ENCODE measurements at places on chromosomes 3 and 15.
A peak's percentile ranks its signal among the peaks of the same experiment; 100 is the strongest.

DNA sequence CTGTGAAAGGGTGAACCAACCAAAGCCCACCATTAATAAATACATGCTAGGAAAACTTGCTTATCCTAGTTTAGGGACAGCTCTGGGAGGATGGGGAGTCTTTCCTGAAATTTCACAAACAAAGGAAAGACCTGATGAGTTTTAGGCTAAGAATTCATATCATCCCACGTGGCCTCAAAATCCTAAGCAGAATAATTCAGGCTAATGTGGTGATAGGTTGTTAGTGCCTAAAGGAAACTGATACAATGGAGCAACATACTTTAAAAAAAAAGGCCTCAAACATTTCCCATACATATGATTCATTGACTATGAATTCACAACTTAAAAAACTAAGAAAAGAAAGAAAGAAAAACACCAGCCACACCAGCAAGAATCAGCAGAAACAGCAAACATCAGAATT is 126.9 kb upstream of the CNTN4 start:
- DNase-seq, result no peak

- DNase-seq, result no peak
These were observed 3.0 kb upstream of the CPEB1 start for GRCh38 chr15:82650046-82650670.

- DNase-seq, result peak; percentile 76
These were observed 10.9 kb upstream of the LXN start for GRCh38 chr3:158683230-158683962.

GRCh38 chr3:15610082-15610759 is 8.7 kb downstream of the BTD start:
- peak; percentile 37 for DNase-seq

GRCh38 chr3:154129625-154130024 is 8.4 kb downstream of the ARHGEF26 start:
- DNase-seq, result no peak

- DNase-seq, result no peak
These were observed 24.4 kb downstream of the MAGEF1 start for GRCh38 chr3:184687363-184688015.

DNA sequence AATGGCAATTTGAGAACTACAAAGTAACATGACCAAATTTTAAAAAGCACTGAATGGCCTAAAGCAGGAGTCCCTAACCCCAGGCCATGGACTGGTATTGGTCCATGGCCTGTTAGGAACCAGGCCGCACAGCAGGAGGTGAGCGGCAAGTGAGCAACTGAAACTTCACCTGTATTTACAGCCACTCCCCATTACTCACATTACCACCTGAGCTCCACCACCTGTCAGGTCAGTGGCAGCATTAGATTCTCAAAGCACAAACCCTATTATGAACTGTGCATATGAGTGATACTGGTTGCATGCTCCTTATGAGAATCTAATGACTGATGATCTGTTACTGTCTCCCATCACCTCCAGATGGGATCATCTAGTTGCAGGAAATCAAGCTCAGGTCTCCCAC is 48.8 kb downstream of the SENP7 start:
- no peak for DNase-seq

GRCh38 chr3:157769378-157769777 is 266.2 kb upstream of the VEPH1 start:
- no peak for DNase-seq

DNA sequence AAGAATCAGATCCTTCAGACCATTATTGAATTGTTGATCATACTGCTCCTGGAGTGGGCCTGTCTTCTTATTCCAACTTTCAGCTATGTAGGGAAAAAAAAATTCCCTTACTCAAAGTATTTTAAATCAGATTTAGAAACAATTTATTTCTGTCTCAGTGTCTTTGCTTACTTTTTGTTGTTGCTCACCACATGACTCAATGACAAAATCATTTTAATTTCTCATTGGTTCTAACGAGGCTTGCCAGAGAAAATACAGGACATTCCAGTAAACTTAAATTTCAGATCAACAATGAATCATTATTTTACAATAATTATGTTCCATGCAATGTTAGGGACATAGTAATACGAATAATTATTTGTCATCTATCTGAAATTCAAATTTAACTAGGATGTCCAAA is 748.5 kb upstream of the CBLB start:
- no peak for DNase-seq

DNA sequence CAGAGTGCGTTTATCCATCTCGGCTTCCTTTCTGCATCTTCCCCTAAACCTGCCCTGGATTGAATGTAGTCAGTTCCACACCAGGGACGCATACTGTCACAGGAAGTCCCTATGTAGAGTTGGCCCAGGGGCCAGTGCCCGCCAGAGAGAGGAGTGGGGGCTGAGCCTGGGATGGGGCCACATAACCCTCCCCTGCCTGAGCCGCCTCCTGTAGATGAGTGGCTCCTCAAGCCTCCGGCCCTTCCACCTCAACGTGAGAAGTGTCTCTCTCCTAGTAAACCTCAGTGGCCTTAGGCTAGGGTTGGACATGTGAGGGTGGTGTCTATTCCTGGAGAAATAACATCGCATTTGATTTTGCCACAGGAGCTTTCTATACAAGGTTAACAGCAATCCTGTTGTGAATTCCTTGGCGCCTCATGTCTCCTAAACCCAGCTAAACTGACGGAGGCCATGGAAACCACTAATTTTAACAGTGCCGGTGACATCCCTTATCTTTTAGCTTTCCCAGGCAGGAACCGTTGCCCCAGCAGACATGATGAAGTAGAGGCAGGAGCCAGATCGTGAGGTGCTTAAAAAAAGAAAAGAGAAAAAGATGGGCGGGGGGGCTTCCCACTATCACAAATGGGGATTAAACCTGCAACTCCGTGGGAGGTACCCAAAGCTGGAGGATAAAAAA is 171.1 kb downstream of the CHDH start:
- DNase-seq, result no peak

GRCh38 chr3:50502584-50503423 is 630 bp downstream of the CACNA2D2 start:
- DNase-seq, result no peak

DNA sequence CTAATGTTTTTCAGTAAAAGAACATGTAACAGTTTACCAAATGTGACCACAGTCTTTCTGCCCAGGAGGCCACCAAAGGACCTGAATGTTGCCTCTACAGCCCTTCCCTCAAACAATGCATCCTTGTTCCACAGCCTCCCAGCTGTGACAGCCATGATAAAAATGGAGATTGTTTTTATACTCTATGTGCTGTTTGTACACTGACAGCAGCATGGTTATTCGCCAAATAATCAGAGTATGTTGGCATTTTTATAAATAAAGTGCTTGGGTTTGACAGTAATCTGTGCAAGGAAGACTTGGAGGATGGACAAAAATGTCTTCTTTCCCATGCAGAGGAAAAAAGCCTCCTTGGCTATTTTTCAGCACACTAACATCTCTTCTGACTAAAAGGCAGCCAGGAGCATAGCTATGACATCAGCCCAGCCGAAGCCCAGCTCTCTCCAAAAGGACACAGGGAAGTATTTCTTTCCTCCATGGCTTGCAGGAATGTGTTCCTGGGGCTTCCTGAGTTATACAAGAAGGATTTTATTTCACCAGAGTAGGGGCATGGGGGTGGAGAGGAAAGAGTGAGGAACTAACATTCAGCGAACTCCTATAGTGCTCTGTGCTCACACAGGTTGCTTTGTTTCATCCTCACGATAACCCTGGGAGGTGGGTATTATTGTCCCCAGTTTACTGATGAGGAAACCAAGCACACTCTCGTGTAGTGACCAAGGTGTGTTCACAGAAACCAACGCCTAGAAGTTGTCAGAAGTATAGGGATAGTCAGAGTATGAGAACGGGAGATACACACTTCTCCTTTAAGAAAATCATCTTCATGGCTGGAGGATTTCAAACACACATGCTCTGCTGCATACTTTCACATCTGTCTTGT is 339.7 kb downstream of the MECOM start:
- no peak for DNase-seq

- no peak for DNase-seq
These were observed 14.9 kb downstream of the UBE2E2 start for GRCh38 chr3:23217872-23218554.

GRCh38 chr3:120560304-120561250 is 35.6 kb upstream of the NDUFB4 start:
- no peak for DNase-seq

GRCh38 chr3:187101184-187102072 is 37.9 kb downstream of the RPL39L start:
- DNase-seq, result no peak

GRCh38 chr3:127751163-127751621 is 71.1 kb downstream of the MGLL start:
- DNase-seq, result no peak

- DNase-seq, result no peak
These were observed 49.5 kb downstream of the OCA2 start for GRCh38 chr15:28049581-28049980.

DNA sequence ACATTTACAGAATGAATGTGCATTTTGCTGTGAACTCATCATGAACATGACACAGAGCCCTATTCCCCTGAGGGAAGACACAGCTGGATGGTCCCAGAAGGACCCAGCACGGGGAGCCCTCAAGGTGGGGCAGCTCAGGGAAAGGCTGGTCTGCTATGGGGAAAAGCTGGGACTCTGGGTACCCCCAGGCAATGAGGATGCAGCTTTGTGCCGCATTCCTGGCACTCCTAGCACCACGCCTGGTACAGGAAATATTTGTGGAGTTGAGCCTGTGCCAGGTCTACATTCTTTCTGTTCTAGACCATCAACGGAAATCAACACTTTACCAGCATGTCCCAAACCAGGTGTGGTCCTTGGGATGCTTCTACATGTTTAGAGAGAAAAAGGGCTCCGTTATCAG is 74.0 kb downstream of the SRGAP3 start:
- no peak for DNase-seq

DNA sequence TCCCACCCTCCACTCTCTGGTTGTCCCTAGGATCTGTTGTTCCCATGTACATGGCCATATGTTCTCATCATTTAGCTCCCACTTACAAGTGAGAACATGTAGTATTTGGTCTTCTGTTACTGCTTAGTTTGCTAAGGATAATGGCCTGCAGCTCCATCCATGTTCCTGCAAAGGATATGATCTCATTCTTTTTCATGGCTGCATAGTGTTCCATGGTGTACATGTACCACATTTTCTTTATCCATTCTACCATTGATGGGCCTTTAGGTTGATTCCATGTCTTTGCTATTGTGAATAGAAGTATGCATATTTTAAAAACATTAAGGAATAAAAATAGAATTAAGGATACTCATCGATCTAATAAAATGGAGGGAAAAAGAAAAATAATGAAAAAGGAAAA is 278.4 kb downstream of the MBNL1 start:
- no peak for DNase-seq

GRCh38 chr3:139006051-139006716 is at the start of gene PRR23A:
Gene PRR23A, minus strand, starts transcription at chr3:139006268. Its CDS starts 0 bp downstream, at chr3:139006268.
- DNase-seq, result no peak

- DNase-seq, result no peak
These were observed 19.2 kb downstream of the CHSY1 start for GRCh38 chr15:101232677-101233076.
